ENCODE measurements at places on chromosomes 4 and X.

- DNase-seq = no peak
Measured at GRCh38 chr4:7744142-7744804, 195.4 kb downstream of the AFAP1 start.

DNA sequence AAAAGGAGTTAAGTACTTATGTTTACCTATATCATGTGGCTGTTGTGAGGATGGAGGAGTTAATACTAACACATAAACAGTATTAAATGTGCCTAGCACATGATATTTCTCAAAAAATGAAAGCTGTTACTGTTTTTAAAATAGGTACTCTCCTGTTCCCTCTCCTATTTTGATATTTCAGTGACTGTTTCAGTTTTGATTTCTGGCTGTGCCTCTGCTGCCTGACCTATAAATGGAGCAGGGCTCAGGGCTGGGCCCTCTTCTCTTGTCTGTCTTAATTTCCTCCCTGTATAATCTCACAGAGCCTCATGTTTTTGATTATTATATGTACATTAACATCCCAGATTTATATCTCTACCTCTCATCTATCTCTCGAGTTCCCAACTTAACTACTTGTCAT, 93.3 kb downstream of the UGT8 start:
- DNase-seq = no peak

DNA sequence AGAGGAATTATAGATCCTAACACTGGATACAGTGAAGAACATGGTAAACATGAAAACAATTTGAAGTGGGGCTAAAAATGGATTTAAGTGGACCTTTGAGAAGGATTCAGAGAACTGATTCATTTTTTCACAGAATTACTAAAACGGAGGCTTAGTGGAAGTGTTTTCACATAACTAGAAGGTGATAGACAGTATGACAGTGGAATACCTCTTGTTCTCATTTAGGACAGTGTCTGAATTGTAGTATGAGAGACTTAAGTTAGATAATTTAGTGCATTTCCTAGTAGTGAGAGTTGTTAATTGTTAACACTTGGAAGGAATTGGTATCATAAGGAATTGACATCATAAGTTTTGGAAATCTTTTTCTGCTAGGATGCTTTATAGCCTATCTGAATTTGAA, 64.1 kb downstream of the FIP1L1 start:
- DNase-seq = no peak

- DNase-seq = no peak
Measured at GRCh38 chrX:8413279-8413678, 51.4 kb upstream of the VCX3B start.

GRCh38 chrX:119942831-119943184, 743 bp downstream of the NKAP start:
- no peak for DNase-seq

DNA sequence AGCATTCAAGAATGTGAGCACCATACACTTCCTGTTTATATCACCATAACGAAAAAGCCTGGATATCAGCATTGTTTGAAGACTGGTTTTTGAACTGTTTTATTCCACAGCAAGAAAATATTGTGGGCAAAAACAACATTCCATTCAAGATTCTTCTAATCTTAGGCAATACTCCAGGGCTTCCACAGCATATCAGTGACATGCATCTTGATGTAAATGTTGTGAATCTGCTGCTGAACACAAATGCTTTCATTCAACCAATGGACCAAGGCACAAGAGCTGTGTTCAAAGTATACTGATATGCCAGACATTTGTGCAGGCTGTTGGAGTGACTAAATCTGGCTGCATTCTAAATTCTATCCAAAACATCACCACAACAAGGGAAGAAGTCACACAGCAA, 260.1 kb upstream of the ETNPPL start:
- no peak for DNase-seq

DNA sequence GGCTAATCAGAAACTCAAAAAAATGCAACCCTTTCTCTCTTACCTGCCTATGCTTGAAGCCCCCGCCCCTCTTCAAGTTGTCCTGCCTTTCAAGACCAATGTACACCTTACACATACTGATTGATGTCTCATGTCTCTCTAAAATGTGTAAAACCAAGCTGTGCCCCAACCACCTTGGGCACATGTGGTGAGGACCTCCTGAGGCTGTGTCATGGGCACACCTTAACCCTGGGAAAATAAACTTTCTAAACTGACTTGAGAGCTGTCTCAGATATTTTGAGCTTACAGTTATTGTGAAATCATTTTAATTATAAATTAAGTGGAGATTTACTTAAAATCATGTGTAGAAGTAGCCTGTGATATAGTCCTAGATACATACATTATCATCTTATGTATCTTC, 22.2 kb downstream of the GUF1 start:
- DNase-seq = no peak

DNA sequence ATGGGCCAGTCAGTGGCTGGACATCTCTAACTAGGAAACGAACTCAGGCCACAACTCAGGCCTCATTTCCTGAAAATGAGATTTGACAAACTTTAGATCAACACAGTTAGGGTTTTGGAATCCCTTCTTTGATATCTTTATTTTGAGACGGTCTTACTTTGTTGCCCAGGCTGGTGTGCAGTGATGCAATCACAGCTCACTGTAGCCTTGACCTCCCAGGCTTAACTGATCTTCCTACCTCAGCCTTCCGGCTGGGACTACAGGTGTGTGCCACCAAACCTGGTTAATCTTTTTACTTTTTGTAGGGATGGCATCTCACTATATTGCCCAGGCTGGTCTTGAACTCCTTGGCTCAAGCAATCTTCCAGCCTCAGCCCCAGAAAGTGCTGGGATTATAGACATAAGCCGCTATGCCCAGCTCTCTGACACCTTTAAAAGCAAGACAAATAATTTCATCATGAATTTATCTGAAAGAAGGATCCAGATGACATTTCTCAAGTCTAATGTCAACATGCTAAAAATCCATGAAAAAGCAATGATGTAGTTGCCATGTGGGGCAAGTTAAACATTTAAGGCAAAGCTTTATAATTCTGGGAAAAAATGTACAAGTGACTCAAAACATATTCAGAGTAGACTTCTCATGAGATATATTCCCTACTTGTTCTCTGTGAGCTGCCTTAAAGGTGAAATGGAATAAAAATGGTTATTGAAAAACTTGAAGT, 89.1 kb upstream of the CBR4 start:
- no peak for DNase-seq

GRCh38 chr4:74433043-74433442, 11.9 kb upstream of the AREG start:
- no peak for DNase-seq

DNA sequence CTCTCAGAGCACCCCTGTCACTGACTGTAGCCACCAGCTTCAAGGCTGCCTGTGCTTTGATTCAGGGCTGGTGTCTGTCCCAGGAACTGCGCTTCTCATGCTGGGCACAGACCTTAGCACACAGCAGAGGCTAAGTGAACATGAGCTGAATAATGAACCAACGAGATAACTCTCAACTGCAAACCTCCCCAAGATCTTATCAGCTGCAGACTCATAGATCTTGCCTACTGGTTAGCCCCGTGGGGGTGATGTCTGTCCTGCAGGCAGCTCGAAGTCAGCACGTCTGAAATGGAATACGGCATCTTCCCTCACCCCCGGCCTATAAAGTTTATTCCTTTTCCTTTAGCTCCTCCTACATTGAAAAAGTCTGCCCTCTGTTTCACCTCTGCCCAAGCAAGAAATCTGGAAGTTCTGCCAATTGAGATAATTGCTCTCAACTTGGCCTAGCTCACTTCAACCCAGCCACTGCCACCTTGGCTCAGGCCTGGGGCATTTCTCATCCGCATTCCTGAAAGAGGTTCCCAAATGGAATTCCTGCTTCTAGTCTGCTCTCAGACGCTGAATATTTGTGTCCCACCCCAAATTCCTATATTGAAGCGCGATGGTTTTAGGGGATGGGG, 73.7 kb downstream of the GATB start:
- DNase-seq = no peak

- peak; percentile 32 for DNase-seq
Measured at GRCh38 chrX:154378059-154378798, 866 bp upstream of the EMD start.
